ENCODE measurements at places on chromosomes 3 and 15.

DNA sequence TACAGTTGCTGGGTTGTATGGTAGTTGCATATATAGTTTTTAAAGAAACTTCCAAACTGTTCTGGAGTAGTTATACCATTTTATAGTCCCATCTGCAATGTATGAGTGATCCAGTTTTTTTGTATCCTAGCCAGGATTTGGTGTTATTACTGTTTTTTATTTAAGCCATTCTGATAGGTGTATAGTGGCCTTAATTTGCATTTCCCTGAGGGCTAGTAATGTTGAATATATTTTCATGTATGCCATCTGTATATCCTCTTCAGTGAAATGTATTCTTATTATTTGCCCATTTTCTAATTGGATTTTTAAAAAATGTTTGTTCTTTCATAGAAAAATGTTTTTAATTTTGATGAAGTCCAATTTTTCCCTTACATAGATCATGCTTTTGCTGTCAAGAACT lies 29.2 kb downstream of the PXK start:
- H3K4me3 ChIP-seq, result no peak overlapping the region
- no peak overlapping the region for H3K27ac ChIP-seq
- no peak for DNase-seq
- H3K4me1 ChIP-seq, result no peaks in the 10 kb centered on the region
- no peaks in the 10 kb centered on the region for H3K27me3 ChIP-seq

GRCh38 chr3:129653019-129653418 lies 46.5 kb upstream of the PLXND1 start:
- no peaks in the 10 kb centered on the region for H3K27me3 ChIP-seq
- H3K4me1 ChIP-seq, result peaks cover 28% of the 10 kb centered on the region
- H3K36me3 ChIP-seq, result peaks cover 7% of the 10 kb centered on the region

DNA sequence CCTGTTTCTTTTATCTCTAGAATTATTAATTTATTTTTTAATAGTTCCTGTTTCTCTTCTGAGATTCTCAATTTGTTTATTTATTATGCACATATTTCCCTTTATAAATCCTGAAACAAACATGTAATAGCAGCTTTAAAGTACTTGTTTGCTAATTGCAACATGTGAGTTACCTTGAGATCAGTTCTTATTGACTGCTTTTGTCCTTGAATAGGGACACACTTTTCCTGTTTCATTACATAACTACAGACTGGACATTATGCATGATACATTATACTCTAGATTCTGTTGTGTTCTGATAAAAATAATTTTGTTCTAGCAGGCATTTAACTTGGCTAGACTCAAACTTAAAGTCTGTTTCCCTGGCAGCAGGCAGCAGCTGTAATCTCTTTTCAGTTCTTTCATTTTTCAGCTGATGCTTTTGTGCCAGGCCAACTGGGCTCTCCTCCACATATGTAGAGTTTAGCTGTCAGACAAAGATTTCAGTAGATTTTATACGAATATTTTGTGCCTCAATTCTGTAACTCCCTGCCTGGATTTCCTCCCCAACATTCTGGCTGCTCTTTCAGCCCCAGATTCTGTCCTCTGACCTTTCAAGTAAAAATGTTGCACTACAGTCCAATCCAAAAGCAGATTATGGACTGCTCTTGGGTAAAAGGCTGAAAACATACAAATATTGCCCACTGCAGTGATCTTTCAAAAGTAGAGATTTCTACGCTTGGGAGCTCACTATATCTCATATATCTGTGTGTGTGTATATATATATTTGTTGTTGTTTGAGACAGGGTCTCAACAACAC lies 41.9 kb downstream of the PCOLCE2 start:
- no peak overlapping the region for H3K4me3 ChIP-seq
- no peak for DNase-seq
- H3K4me1 ChIP-seq, result no peaks in the 10 kb centered on the region
- no peak overlapping the region for H3K27ac ChIP-seq
- no peaks in the 10 kb centered on the region for H3K36me3 ChIP-seq

GRCh38 chr3:23183731-23184130 lies 19.4 kb upstream of the UBE2E2 start:
- H3K27me3 ChIP-seq, result no peaks in the 10 kb centered on the region
- H3K4me3 ChIP-seq, result no peak overlapping the region
- H3K36me3 ChIP-seq, result no peaks in the 10 kb centered on the region
- no peak overlapping the region for H3K27ac ChIP-seq

DNA sequence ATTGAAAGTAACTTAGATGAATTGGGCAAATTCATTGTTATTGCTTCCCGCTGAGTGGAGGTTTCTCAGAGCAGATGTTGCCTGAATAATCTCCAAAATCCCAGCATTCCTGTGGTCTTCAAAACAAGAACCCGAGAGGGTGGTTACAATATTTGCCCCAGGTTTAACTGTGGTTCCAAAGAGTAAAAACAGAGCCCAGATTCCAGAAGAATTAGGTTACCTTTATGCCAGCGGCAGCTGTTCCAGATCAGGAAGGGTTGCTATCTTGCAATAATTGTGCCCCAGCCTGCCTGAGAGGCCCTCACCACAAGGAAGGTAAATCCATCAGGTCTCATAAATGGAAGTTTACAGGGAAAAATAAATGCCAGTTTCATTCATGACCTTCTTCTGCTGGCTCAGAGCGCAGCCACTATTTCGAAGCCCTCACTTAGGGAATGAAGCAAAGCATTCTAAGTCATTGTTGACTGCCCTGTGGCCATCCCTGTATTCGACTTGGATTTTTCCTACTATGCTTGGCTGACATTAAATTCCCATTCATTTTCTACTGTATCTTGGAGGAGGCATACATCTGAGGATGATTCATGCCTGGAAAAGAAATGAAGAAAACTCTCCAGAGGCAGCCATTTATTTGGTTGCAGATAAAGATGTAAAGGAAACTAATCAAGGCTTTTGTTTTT lies 54.6 kb downstream of the SSUH2 start:
- H3K36me3 ChIP-seq, result no peaks in the 10 kb centered on the region
- no peak overlapping the region for H3K27ac ChIP-seq
- H3K27me3 ChIP-seq, result no peaks in the 10 kb centered on the region
- H3K4me3 ChIP-seq, result no peak overlapping the region
- DNase-seq, result no peak

- H3K36me3 ChIP-seq, result no peaks in the 10 kb centered on the region
- DNase-seq, result peak; percentile 58
- H3K27me3 ChIP-seq, result no peaks in the 10 kb centered on the region
- no peak overlapping the region for H3K27ac ChIP-seq
- peaks cover 18% of the 10 kb centered on the region for H3K4me1 ChIP-seq
Measured at GRCh38 chr15:31278544-31279220, 48.0 kb upstream of the KLF13 start.

- DNase-seq, result no peak
- H3K4me3 ChIP-seq, result no peak overlapping the region
- peaks cover 13% of the 10 kb centered on the region for H3K36me3 ChIP-seq
- H3K27ac ChIP-seq, result no peak overlapping the region
- H3K4me1 ChIP-seq, result peaks cover 11% of the 10 kb centered on the region
Measured at GRCh38 chr3:137008131-137008530, 50.3 kb downstream of the IL20RB start.

- H3K4me3 ChIP-seq, result no peak overlapping the region
- peak overlapping the region; percentile 48 for H3K27ac ChIP-seq
- peaks cover 9% of the 10 kb centered on the region for H3K27me3 ChIP-seq
- H3K4me1 ChIP-seq, result peaks cover 20% of the 10 kb centered on the region
Measured at GRCh38 chr3:185561958-185562357, 9.6 kb upstream of the LIPH start.

DNA sequence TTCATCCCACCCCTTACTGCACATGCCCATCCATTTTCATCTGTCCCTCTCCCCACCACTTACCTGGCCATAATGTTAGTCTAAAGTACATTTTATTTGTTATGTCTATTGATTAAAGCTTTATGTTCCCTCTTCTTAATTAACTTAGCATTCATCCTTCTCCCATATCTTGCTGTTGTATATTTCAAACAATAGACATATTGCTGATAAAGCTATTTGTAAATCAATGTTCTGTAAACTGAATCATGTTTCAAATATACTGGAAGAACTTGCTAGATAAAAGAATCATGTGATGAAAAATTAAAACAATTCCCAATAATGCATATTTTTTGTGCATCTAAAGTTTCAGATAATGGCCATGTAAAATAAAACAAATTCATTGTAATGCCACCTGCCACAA lies 249.2 kb downstream of the IGSF11 start:
- H3K4me3 ChIP-seq, result no peak overlapping the region
- peaks cover 3% of the 10 kb centered on the region for H3K27me3 ChIP-seq
- no peaks in the 10 kb centered on the region for H3K36me3 ChIP-seq
- H3K4me1 ChIP-seq, result no peaks in the 10 kb centered on the region
- no peak overlapping the region for H3K27ac ChIP-seq

DNA sequence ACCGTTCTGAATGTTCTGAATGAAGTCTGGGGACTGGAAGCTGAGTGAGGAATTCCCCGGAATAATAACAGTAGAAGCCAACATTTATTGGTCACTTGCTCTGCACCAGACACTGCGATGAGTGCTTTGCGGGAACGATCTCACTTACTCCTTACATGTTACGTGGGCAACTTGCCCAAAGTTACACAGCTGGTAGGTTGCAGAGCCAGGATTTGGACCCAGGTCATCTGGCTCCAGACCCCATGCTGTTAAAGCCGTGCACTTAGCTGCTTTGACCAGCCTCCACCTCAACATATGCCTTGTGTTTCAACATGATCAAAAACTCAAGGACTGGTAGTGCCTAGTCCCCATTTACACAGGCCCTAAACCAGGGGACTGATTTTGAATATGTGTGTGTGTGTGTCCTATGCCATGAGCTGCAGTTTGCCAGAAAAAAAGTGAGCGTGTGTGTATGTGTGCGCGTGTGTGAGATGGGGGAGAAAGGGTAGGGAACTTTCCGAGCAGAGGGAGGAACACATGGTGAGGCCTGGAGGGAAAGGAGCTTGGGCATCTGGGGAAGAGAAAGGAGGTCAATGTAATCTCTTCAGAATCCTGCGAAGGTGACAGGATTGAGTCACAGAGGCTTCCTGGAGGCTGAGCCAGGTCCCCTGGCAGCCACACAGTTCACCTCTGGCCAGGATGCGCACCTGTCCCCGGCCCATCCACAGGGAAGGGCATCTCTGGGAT lies 28.9 kb downstream of the LINGO1 start:
- no peak overlapping the region for H3K27ac ChIP-seq
- H3K36me3 ChIP-seq, result no peaks in the 10 kb centered on the region
- no peak for DNase-seq
- no peaks in the 10 kb centered on the region for H3K4me1 ChIP-seq

DNA sequence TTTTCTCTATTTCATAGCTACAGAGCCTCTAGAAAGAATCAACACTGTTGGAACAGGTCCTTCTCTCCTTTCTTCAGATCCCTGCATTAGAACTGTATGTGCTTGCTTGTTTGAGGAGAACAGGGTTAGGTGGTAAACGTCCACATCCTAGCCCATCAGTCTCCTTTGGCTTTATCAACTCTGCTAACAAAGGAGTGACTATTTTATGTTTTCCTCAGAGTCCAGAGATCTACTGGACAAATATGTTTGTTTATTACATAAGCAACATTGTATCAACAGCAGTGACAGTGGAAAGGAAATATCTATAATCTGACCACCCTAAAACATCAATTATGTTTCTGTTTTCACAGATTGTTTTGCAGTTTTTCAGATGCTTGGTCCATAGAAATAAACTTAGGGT lies 39.6 kb downstream of the CMSS1 start:
- no peak for DNase-seq
- H3K27me3 ChIP-seq, result no peaks in the 10 kb centered on the region
- no peak overlapping the region for H3K27ac ChIP-seq
- H3K4me1 ChIP-seq, result peaks cover 13% of the 10 kb centered on the region
- H3K36me3 ChIP-seq, result no peaks in the 10 kb centered on the region
- H3K4me3 ChIP-seq, result no peak overlapping the region

DNA sequence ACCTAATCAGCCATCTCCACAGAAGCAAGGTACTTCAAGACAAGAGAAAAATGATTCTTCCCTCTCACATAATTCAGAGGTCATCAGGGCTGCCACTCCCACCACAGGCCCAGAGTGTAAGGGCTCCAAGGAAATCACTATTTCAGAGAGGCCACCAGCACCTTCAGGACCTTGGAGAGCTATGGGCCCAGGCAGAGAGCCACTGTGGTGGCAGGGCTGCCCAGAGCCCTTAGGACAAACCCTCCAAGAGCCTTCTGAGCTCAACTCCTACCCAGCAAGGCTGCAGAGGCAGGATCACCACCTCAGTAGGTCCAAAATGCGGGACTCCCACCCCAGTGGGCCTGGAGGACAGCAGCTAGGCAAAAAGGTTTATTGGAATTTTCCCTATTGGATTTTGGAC lies 17.9 kb upstream of the FAN1 start:
- H3K27me3 ChIP-seq, result no peaks in the 10 kb centered on the region
- no peak overlapping the region for H3K4me3 ChIP-seq
- H3K4me1 ChIP-seq, result no peaks in the 10 kb centered on the region
- H3K27ac ChIP-seq, result no peak overlapping the region
- no peaks in the 10 kb centered on the region for H3K36me3 ChIP-seq

DNA sequence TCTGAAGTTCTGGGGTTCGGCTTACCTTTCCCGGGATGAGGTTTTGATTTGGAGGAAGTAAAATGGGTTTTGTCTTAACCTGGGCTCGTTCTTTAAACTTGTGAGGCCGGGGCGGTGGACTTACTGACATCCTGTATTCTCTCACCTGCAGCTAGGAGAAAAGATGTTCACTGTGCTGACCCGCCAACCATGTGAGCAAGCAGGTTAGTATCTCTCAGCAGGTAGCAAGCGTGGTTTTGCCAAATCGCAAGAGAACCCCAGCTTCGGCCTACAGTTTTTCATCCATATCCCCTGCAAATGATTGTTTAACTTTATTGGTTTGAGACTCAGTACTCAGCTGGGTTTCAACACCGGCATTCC lies 891 bp downstream of the ENTPD3 start:
- peak overlapping the region; percentile 51 for H3K4me3 ChIP-seq
- no peaks in the 10 kb centered on the region for H3K27me3 ChIP-seq
- no peaks in the 10 kb centered on the region for H3K36me3 ChIP-seq
- no peak overlapping the region for H3K27ac ChIP-seq
- H3K4me1 ChIP-seq, result peaks cover 13% of the 10 kb centered on the region

GRCh38 chr15:57215881-57216280 lies 160.4 kb upstream of the CGNL1 start:
- DNase-seq, result no peak
- peak overlapping the region; percentile 17 for H3K27ac ChIP-seq
- no peaks in the 10 kb centered on the region for H3K27me3 ChIP-seq
- H3K4me1 ChIP-seq, result peaks cover 55% of the 10 kb centered on the region
- no peak overlapping the region for H3K4me3 ChIP-seq

- H3K36me3 ChIP-seq, result no peaks in the 10 kb centered on the region
- no peaks in the 10 kb centered on the region for H3K27me3 ChIP-seq
- no peak for DNase-seq
- H3K4me1 ChIP-seq, result no peaks in the 10 kb centered on the region
- H3K27ac ChIP-seq, result no peak overlapping the region
Measured at GRCh38 chr15:29480278-29480677, 210.7 kb upstream of the NSMCE3 start.

Data from suprapubic skin (tissue), 4 donors.